Vagina (tissue), 2 donors: ENCODE measurements at places on chromosomes 6 and 20. TPM values are rescaled to one million over a fixed set of nuclear protein-coding genes. Genes with fewer than 3 reads are reported as not detected.

DNA sequence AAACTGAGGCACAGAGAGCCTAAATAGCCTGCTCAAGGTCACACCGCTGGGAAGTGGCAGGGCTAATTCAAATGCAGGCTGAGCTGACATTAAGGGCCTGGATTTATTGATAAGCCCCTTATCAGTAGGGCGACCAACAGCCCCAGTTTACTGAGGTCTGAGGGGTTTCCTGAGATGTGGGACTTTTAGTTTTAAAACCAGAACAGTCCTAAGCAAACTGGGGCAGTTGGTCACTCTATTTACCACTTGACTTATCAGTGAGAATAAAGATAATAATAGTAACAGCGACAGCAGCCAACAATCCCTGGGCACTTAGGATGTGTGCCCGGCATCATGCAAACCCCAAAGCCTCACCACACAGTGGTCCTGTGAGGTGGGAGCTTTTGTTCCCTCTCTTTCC, 27.6 kb downstream of the PREX1 start:
- DNase-seq: no peak

DNA sequence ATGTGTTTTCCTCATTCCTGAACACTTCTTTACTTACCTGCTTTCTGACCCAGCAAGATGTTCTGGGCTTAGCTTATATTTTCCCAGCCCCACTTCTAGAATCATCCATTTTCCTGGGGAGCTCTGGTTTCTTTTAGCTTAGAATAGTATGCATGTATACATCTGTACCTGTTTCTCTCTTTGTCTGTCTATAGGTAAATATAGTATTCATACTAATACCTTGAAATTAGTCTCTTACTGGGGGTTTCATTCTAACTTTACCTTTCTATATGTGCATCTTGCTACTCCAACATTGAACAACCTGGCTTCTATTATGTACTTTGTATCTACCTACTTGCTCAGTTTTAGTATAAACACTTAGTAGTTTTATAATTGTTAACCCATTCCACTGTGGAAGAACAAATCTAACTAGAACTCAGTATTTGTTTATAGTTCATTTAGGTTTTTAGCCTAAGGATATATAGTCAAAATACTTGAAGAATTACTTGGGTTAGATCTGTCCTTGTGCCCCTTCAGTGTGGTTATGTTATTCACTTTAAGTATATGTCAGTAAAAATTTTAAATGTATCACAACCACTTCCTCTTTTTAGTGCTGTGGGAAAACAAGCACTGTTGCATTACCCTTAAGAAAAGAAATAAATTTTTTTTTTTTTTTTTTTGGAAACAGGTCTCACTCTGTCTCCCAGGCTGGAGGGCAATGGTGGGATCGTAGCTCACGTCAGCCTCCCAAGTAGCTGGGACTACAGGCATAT, 54.0 kb downstream of the ASXL1 start:
- no peak for DNase-seq

DNA sequence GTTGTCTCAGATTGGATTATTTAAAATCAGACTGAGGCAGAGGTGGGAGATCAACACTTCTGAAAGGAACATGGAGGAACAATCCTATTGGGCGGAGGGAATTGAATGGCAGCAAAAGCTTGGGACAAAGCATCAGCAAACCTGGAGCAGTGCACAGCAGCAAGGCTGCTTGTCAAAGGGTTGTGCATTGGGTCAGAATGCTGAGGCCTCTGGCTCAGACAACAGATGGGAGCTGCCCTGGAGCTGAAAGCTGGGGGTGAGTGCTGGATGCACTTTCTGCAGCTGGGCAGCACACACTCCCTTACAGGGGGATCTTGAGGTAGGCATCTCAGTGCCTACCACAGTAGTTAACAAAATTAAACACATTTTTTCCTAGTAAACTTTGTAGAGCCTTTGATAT, 634.4 kb upstream of the MMS22L start:
- no peak for DNase-seq

DNA sequence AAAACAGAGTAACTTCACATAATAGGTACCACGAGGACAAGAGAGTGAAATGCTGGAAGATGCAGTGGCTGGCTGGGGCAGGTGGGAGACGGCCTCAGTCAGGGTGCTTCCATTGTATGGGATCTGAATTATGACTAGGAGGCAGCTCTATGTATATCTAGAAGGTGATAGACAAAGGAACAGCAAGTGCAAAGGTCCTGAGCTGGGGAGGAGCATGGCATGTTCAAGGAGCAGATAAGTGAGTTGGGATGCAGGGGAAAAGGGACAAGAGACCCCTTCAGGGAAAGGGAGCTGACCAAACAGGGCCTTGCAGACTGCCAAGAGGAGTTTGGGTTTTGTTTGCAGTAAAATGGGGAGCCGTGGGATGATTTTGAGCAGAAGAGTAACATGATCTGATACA, 8.3 kb upstream of the SLC9A8 start:
- no peak for DNase-seq

GRCh38 chr6:138512609-138513008, 13.3 kb upstream of the NHSL1 start:
- no peak for DNase-seq

DNA sequence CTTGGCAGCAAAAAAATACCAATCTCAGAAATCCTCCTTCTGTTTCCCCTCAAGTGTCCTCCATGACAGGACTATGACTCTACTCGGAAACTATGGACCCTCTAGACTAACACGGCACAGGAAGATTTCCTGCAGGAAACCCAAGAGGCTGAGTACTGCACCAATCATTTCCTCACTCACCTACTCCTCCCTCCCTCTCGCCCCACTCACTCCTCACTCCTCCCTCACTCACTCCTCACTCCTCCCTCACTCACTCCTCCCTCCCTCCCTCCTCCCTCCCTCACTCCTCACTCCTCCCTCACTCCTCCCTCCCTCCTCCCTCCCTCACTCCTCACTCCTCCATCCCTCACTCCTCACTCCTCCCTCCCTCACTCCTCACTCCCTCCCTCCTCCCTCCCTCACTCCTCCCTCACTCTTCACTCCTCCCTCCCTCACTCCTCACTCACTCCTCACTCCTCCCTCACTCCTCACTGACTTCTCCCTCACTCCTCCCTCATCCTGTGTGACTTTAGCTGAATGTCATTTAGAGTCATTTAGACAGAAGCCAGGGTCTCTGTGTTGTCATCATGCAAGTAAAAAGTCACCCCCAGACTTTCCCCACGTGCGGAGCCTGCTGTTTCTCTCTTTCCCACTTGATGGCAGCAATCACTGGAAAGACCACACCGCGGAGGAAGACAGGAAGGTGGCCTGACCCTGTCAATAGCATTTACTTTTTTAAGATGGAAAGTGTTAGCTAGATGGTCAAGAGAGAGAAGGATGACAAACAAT, 226.8 kb upstream of the PDE10A start:
- DNase-seq: peak; percentile 77

DNA sequence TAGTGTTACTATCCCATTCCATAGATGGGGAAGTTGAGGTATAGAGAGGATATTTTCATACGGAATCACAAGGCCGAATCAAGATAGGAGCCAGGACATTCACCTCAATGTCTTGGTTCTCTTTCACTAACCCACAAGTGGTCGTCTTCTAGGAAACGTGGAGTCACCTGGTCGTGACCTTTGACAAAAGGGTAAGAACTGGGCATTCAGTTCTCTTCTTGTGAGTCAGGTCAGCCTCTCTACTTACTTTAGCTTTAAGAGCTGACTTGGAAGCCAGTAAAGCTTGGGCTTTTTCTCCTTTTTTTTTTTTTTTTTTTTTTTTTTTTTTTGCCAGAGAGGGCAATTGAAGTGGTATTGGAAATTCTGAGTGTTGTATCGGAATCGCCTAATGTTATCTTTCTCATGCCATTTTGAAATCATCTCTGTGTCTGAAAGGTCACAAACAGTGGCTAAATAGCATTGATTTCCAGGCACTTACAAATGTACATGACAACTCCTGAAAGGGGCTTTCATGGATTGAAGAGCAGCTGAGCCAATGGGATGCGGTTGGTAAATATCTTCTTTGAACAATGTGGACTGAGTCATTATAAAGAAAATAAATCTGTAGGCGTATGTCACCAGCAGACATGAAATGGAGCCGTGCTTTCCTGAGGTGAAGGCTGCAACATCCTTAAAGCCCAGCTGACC, 356.9 kb downstream of the KIF16B start:
- DNase-seq: no peak

- no peak for DNase-seq
Measured at GRCh38 chr20:51966296-51966971, 164.1 kb upstream of the SALL4 start.

DNA sequence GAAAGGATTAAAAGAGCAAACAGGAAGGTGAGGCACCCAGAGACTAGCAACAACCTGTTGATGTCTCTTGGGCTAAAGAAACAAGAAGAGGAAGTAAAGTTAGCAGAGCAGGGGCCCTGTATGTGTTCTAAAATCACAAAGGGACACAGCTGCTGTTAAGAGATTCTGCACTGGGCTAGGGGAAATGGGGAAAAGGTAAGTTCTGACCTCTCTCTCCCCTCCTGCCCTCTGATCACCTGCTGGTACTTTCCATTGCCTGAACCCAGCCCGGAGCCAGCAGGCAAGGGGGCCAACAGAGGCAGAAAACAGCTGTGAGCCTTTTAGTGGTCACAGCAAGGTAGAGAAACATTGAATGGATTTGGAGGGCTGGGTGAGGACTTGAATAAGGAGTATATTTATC, 13.5 kb upstream of the CNR1 start:
- no peak for DNase-seq

DNA sequence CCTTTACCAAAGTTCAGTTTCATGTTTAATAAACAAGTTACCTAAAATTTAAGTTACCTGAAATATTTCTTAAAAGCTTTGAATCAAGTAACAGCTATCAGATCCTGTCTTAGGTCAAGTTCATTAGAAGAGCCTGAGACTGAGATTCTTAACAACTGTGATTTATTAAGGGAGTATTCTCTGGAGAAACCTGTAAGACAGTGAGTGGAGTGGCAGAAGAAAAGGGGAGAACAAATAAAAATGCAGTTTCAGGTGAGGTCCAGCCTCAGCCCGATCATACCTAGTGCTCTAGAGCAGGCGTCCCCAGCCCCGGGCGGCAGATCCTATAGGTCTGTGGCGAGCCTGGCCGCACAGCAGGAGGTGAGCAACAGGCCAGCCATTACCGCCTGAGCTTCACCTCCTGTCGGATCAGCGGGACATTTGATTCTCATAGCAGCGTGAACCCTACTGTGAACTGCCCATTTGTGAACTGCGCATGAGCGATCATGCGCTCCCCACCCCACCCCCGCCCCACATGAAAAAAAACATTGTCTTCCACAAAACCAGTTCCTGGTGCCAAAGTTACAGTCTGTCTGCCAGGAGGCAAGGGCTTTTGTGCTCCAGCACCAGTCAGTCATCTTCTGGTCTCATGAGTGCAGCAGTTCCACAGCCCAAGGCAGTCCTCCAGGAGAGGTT, 59.2 kb upstream of the ADGRB3 start:
- DNase-seq: no peak

DNA sequence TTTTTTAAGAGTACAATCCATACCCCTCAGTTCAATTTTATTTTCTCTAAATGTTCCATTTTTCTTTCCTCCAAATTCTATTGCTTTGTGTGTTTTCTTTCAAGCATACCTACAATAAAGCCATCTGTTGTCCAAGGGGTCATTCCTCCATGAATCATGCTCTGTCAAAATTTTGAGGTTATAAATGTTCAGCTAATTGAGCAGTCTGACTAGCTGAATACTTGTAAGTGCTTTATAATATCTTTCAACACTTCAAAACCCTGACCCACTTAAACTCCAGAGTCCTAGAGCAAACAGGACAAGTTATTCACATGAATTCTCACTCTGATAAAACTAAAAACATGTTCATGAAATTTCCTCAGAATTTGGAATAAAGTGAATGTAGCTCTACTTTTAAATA, 33.4 kb upstream of the EYA4 start:
- no peak for DNase-seq

DNA sequence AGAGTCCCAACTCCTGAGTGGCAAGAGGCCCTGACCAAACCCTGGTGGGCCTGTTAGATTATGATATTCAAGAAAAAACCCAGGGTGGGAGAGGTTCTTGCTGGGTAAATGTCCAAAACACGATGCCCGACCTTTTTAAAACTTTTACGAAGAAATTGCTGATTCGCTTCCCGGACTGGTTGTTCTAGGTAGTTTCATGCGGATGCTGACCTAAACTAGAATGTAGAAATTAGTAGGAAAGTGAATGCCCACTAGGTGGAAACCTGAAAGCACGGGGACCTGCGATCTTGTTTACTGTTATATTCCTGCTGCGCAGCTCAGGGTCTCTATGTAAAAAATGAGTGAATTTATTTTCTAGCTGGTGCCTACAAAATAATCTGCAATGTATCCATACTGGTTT, 2.3 kb downstream of the RAE1 start:
- no peak for DNase-seq

The DNMT3B gene
- total RNA-seq: 1.2 TPM

The POLR3F gene
- 8.1 TPM for total RNA-seq
